ENCODE measurements at places on chromosomes 6 and 20. TPM values are rescaled to one million over a fixed set of nuclear protein-coding genes. Genes with fewer than 3 reads are reported as not detected.
A peak's percentile ranks its signal among the peaks of the same experiment; 100 is the strongest.

Gene COL19A1
- not detected for polyA plus RNA-seq

Gene SAMD3
- 3.9 TPM for polyA plus RNA-seq

Gene PRICKLE4
- 0.72 TPM for polyA plus RNA-seq

Gene C6orf15
- not detected for polyA plus RNA-seq

DNA sequence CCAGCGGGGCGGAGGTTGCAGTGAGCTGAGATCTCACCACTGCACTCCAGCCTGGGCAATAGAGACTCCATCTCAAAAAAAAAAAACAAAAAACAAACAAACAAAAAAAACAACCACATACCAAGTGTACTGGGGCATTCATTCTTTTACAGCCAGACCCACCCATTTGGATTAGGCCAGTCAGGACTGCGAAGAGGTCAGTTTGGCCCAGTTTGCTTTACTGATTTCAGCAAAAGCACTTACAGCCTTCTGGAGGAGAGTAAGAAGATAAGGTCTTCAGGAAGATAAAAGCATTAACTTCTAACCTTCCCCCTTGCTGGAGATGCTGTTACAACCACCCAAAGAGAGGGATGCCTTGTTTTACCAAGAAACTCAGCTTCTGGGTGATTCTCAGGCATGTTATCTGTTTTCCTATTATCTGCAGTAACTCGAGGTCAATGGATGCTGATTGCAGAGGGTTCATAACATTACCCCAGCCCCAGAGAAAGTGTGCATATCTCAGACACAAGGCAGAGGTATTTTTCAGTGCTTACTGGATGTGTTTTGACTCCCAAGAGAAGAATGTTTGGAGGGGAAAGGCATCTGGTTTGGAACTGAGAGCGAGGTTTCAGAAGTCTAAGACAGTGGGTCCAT is 118.9 kb downstream of the RIN2 start:
- DNase-seq: no peak

- peak; percentile 73 for DNase-seq
These were observed 121.2 kb downstream of the DST start for GRCh38 chr6:56521454-56521853.

DNA sequence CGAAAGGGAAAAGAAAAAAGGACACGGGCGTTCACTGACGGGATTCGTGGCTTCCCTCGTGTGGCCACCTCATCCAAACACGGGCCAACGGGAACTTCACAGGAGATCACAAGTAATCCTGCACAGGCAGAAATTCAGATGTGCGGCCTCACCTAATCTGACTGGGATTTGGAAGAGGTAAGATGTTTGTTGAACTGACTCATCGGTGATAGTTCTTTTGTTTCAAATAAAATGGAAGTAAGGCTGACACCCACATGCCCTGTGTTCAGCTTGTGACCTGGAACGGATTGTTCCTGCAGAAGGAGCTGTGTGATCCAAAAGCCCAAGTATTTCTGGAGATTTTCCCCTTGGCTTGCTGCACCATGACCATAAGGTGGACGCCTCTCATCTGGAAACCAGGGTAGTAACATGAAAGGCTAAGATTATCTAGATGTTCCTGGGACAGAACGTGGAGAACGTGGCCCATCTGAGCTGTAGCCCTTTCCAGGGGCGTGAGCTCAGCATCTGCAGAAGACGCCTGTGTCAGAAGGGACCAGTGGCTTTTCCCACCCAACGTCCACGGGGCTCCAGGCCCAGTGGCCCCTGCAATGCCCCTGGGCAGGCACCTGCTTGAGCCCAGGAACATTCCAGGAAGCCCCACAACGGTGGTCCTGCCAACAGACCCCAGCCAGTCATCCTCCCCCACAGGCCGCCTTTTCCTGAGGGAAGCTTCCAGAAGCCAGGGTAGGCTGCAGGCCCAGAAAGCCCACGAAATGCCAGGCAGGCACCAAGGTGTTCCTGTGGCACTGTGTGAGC is 39.7 kb downstream of the DLL1 start:
- DNase-seq: no peak

DNA sequence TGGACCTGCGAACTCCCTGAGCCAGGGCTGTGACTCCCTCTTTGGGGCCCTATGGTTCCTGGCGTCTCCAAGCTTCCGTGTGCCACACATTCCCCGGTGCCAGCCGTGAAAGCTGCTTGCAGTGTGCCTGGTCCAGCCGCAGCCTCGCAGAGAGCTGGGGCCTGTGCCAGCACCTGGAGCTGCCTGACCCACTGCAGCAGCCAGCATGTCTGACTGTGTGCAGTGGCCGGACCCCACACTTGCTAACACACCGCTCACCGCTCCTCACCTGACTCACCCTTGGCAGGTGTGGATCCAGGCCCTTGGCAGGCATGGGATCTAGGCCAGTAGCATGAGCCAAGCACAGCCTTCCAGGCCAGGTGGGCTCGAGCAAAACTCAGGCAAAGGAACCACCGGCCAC is 227.5 kb downstream of the OTOR start:
- no peak for DNase-seq

Gene TRIM10
- polyA plus RNA-seq: not detected

GRCh38 chr20:56797023-56797422 is 167.9 kb downstream of the TFAP2C start:
- DNase-seq: no peak

Gene TRIM15
- polyA plus RNA-seq: not detected

DNA sequence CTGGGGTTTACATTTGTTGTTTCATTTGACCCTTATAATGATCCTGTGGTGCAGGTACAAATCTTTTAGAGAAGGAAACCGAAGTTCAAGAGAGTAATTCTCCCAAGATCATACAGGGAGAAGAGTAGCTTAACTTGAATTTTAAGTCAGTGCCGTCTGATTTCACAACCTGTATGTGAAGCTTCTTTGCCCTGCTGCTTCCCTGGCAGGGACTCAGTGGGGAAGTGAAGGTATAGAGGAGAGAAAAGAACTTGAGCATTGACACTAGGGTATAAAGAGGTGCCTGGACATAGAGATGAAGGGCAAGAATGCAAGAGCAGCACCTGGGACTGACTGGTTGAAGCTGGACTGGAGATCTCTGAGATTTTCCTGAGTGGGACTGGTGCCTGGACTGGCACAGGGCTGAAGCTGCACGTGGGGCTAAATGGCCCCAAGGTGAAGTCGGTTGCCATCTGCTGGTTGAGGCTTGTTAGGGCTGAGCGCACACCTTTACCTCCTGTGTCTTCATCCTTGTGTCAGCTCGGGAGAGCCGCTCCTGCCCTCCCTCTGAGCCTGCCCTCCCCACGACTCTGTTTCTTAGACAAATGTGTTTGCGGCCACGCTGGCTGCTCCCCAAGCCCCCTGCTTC is 41.8 kb downstream of the FARS2 start:
- peak; percentile 5 for DNase-seq

GRCh38 chr20:24102749-24103333 is 114.3 kb upstream of the GGTLC1 start:
- no peak for DNase-seq

DNA sequence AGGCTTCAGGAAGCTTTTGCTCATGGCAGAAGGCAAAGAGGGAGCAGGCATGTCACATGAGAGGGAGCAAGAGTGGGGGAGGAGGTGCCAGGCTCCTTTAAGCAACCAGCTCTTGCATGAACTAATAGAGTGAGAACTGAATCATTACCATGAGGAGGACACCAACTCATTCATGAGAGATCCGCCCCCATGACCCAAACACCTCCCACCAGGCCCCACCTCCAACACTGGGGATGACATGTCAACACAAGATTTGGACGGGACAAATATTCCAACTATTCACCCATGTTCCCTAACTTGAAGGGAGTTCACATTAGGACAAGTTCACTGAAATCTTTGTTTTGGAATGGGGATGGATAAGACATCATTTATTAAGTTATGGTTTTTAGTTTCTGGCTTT is 155.2 kb upstream of the ESR1 start:
- no peak for DNase-seq

DNA sequence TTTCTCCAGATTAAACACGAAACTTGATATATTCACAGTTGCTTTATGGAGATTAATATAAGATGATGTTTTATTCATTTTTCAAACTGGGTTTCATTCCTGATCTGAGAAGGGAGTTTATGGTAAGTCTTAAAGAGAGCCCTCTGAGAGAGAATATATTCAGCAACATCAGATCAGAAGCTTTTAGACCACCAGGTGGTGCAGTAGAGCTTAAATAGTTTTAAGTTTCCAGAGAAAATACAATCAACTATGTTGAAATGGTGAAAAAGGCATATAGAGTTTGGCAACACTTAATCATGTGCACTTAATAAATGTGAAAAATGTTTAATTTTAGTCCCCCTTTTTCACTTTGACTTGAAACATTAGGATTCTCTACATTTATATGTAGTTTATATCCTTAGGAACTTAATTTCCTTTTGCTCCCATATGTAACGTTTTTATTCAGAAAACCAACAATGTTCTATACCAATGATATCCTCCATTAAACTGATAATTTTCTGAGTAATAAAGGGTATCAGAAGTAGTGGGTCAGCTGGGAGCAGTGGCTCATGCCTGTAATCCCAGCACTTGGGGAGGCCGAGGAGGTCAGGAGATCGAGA is 86.4 kb upstream of the CLDN20 start:
- peak; percentile 76 for DNase-seq

Gene RIPOR2
- polyA plus RNA-seq: 1.2 TPM

GRCh38 chr6:77074037-77074713 is 389.1 kb downstream of the HTR1B start:
- DNase-seq: no peak

Gene GPR63
- 0.44 TPM for polyA plus RNA-seq

Gene OPN5
- not detected for polyA plus RNA-seq

Gene CPXM1
- 4.5 TPM for polyA plus RNA-seq

DNA sequence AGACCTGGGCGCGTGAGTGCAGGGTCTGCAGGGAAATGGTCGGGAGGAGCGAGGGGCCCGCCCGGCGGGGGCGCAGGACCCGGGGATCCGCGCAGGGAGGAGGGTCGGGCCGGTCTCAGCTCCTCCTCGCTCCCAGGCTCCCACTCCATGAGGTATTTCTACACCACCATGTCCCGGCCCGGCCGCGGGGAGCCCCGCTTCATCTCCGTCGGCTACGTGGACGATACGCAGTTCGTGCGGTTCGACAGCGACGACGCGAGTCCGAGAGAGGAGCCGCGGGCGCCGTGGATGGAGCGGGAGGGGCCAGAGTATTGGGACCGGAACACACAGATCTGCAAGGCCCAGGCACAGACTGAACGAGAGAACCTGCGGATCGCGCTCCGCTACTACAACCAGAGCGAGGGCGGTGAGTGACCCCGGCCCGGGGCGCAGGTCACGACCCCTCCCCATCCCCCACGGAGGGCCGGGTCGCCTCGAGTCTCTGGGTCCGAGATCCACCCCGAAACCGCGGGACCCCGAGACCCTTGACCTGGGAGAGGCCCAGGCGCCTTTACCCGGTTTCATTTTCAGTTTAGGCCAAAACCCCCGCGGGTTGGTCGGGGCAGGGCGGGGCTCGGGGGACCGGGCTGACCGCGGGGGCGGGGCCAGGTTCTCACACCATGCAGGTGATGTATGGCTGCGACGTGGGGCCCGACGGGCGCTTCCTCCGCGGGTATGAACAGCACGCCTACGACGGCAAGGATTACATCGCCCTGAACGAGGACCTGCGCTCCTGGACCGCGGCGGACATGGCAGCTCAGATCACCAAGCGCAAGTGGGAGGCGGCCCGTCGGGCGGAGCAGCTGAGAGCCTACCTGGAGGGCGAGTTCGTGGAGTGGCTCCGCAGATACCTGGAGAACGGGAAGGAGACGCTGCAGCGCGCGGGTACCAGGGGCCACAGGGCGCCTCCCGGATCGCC is 54.2 kb upstream of the HLA-A start:
- peak; percentile 11 for DNase-seq

- peak; percentile 59 for DNase-seq
These were observed 1.5 kb downstream of the BICRAL start for GRCh38 chr6:42783177-42783875.

DNA sequence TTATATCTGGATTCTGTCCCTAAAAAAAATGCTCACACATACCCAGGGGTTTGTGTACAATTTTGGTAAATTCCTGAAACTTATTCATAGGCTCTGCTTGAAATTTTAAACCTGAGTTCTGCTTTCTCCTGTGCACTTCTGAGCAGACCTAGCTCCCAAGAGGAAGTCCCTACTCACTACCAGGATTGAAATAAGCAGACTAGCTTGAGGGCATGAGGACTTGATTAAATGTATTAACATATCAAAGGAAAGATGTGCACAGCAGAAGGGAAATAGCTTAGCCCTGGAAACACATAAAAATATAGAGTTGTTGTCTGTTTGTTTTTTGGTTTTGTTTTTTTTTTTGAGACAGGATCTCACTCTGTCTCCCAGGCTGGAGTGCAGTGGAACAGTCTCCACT is 151.8 kb upstream of the PLCB4 start:
- no peak for DNase-seq

DNA sequence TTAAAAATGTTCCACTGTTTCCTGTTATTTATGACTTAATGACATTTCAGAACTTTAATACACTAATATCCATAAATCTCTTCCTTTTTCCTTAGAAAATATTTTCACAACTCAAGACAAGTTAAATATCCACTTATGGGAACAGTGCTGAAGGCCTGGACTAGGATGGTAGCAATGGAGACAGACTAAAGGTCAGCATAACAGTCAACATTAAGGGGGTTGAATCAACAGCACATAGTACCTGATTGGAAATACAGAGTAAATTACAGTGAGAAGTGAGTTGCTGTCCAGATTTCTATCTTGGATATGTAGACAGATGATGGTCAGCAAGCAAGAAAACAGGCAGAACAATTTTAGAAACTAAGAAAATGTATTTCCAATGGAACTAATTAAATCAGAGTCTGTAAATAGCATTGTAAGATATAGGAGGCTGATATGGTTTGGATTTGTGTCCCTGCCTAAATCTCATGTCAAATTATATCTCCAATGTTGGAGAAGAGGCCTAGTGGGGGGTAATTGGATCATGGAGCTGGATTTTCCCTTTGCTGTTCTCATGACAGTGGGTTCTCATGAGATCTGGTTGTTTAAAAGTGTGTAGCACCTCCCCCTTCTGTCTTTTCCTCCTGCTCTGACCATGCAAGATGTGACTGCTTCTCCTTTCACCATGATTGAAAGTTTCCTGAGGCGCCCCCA is 682.7 kb downstream of the MAFB start:
- DNase-seq: no peak

Gene DCDC2
- polyA plus RNA-seq: not detected

- peak; percentile 51 for DNase-seq
These were observed 41.4 kb downstream of the CBFA2T2 start for GRCh38 chr20:33531047-33531877.

Gene CRYBG1
- 0.32 TPM for polyA plus RNA-seq

Gene HSPA1L
- 0.97 TPM for polyA plus RNA-seq

- DNase-seq: peak; percentile 21
These were observed 111.0 kb upstream of the TFAP2D start for GRCh38 chr6:50602292-50602691.

DNA sequence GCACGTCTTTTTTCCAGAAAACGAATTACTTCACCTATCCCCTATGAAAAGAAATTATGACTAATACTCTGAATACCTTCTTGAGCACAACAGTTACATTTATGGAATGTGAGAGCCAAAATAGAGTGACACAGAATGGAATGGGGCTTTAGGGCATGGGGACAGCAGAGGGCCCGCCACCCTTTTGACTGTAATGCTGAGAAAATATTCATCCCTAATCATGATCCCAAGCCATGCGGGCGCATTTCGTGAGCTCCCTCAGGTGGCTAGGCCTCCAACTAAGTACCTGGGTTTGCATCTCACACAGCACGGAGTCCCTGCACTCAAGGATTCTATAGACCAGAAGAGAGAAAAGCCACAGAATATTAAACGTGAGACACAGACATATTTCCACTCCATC is 212.6 kb downstream of the SOD2 start:
- DNase-seq: no peak

GRCh38 chr6:160041608-160042007 is 72.7 kb downstream of the IGF2R start:
- peak; percentile 70 for DNase-seq

Gene ESR1
- polyA plus RNA-seq: not detected

Gene RAET1G
- 4.2 TPM for polyA plus RNA-seq

All from IMR-90 (cell line).